CD4-positive, alpha-beta T cell treated with Interleukin-2 at 100 ng/mL for 4 hours (primary cell): ENCODE measurements at places on chromosomes 6 and 20.

DNA sequence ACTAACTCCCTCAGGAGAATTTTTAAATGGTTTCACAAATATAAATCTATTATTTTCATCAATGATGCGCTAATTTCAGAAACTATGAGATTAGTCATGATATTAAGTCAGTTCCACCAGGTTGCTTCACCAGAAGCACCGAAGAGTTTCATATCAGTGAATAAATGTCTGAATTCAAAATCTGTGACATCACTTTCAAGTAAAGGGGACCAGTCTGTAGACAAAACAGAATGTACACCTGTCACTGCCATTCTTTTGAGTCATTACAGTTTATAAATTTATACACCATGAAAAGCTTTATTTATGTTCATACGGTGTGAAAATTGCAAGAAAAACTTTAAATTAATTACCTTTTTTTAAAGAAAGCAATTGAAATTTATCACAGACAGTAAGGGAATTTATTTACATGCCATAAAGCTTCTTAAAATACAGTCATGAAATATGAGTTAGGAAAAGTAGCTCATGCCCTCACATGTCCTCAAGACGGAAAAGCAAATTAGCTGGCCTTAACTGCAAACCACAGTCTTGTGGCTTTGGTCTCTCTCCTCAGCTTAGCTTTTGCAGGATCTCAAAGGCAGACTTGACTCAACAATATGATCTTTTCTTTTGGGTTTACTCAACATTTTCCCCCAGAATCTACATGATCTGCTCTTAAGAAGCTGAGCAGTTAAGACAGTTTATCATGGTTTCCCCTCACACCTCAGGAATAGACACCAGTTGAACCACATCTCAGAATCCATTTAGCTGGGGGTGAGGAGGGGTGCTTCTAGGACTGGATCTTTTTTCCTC is 177.7 kb upstream of the MCHR2 start:
- DNase-seq, result no peak

DNA sequence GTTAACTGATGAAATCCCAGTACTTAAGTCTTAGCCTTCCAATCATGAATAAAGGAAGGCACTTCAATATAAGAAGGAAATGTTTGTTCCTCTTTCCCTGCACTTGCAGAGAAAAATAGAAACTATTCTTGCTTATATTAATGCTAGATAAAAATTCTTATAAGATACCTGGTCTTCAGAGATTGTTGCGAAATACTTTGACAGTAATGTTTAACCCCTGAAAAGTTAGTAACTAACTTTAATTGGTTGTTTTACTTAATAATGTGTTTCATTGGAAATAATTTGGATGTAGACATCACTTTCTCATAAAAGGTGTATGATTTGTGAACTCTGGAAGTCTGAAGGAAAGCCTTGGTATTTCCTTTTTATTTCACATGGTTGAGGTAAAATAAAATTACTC is 294.2 kb upstream of the SYNCRIP start:
- DNase-seq, result no peak

GRCh38 chr6:46453216-46453615 is 38.0 kb downstream of the RCAN2 start:
- DNase-seq, result no peak

GRCh38 chr6:13877051-13877450 is 47.7 kb upstream of the RNF182 start:
- DNase-seq, result no peak

DNA sequence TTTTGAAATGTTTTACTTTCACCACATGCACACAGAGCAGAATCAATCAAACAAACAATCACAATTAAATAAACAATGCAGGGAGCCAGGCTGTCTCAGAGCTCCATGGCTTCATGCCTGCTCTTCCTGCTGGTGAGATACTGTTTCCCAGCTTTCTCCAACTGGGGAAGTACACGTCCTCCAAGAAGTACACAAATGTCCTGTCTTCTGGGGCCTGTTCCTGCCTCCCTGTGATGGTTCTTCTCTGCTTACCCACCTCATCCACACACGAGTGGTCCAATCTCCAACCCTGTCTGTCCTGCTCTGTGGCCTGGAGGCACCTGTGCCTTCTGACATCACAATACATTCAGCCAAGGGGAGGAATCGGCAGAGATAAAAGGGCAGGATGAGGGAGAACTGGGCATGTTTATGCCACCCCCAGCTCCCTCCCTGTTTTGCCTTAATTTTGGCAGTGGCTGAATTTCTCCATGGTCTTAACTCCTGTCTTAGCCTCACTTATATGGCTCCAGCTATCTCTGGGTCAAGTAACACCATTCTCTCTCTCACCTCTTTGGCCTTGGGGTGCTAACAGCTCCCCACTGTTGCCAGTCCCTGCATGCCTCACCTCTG is 25.3 kb upstream of the TTPAL start:
- DNase-seq, result no peak

GRCh38 chr20:20489648-20490341 is 121.9 kb downstream of the INSM1 start:
- no peak for DNase-seq

GRCh38 chr6:4568138-4568537 is 208.1 kb upstream of the CDYL start:
- DNase-seq, result no peak

DNA sequence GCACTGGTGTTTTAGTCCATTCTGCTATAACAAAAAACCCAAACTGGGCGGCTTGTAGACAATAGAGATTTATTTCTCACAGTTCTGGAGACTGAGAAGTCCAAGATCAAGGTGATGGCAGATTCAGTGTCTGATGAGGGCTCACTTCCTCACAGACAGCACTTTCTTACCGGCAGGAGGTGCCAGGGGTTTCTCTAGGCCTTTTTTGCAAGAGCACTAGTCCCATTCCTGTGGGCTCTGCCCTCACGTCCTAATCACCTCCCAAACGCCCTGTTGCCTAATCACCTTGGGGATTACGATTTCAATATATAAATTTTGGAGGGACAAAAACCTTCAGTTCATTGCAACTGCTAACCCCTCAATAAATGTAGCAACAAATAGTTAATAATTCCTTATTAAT is 140.0 kb upstream of the SGK1 start:
- no peak for DNase-seq

DNA sequence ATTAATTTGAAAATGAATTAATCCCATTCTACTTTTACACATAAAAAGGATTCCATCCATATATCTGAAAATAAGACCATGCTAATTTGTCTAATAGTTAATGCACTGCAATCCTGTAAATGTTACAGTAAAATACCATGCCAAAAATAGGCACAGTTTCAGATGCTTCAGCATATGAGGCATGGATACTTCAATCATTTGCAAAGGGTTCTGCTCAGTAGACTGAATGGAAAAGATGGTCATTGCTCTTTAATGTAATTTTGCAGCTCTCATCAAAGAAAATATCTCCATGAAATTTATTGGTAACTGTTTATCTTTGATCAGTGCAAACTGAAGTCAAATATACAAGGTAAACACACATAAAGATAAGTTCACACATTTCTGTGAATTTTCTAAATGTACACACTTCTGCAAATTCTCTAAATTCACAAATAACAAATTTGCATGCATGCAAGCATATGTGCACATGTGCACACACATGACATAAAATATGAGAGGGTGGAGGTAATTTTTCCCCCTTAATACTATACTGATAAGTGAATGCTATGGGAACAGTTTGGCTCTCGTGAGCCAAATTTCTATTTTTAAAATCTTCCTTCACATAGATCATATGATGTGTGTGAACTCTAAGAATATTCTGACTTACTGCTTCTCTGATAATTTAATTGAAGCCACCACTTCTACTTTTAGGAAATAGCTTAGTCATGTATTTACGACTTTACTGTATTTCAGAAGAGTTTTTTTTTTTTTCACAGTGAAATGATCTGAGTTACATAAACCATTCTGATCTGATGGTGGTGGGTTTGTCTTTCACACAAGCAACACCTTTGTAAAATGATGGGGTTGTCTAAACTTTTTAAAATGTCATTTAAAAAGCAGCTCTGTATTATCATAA is 996.8 kb upstream of the CITED2 start:
- DNase-seq, result no peak

DNA sequence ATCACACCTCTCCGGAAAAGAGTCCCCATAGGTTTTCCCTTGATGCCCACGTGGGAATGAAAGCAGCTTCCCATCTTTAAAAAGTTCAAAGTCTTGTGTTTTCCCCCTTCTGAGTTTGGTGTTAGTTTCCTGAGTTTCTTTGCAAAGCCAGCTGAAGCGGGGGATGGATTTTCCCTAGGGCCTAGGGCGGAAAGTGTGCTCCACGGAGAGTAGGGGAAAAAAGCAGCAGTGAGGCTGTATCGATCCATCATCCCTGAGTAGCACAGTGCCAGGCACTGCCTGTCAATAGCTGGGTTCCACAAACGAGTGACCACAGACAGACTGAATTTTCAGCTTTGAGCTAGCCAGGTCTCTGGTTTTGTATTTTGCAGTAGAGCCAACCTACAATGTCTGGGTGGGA is 1.3 kb downstream of the DAAM2 start:
- no peak for DNase-seq

DNA sequence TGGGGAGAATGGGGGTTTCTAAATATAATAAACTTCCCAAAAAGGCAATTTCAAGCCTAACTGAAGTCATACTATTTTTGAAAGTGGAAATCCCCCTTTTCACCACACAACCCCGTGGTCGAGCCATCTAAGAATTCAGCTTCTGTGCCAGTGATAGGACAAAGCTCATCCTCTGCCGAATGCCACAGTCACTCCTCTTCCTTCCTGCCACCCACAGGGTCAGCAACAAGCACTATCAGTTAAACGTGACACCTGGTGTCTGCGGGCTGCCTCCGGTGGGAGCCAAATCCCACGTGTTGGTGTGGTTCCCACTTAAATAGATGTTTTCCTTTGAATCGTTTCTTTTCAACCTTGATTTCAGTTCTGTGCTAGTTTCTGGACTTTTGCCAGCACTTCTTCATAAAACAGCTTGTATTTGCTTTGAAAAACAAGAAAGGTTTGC is 60.7 kb downstream of the TNFAIP3 start:
- peak; percentile 81 for DNase-seq

DNA sequence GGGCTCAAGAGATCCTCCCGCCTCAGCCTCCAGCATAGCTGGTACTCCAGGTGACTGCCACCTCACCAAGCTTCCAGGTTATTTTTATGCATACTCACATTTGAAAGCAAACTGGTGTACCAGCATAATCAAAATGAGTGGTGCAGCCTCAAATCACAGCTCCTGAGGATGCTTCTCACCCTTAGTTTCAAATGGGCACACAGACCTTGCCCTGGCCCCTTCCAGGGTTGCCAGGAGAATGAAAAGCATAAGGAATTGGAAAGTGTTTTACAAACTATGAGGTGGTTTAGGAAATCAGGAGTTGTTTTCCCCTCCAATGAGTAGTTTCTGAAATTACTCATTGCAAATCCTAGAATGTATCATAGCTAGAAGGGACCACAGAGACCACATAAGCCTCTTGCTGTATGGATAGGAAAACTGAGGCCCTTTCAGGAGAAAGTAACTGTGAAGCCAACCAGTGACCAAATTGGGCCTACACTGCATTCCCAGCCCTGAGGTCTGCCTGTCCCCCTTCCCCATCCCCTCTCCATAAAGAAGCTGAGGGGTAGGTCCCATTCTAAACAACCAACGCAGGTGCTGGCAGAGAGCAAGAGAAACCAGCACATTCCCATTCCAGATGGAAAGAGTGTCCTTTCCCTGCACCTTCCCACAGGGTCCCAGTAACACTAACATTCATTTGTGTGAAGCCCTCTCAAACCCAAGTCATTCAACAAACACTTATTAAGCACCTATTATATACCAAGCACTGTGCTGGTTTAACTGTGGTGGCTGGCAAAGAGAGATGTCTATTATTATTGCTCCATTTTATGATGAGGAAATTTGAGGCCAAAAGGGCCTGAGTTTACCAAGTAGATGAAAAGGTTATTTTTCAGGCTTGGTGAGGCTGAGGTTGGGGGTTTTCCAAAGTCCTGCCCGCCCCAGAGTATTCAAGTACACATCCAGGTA is 2.1 kb upstream of the E2F1 start:
- DNase-seq, result no peak

GRCh38 chr6:37260040-37260439 is 2.1 kb upstream of the TMEM217 start:
- DNase-seq, result no peak

DNA sequence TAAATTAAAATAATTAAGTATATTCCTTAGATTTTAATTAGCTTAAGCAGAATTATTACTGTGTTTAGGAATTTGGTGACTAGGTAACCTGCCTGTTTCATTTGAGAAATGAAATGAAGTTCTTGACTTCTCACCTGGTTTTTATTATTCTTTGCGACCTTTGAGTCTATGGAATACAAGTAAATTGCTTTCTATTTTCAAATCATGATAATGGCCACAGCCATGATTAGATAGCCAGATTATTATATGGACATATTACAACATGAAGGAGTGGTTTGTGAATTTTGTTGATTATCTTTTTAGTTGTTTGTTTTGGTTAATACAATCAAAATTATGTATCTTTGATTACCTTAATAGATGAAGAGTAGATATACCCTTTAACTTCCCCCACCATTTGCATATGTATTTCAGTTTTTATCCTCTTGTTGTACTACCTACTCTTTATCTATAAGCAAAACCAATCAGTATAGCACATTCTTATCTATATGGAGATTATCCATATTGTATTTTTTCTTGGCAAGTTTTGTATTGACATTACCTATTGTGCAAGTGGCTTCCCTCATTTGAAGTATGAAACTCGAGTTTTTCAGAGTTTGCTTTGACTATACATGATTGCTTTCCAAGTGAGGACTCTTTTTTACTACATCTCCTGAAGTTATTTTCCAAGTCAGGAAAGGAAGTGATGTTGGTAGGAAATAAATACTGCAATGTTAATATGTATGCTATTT is 47.9 kb downstream of the CD2AP start:
- DNase-seq, result no peak

DNA sequence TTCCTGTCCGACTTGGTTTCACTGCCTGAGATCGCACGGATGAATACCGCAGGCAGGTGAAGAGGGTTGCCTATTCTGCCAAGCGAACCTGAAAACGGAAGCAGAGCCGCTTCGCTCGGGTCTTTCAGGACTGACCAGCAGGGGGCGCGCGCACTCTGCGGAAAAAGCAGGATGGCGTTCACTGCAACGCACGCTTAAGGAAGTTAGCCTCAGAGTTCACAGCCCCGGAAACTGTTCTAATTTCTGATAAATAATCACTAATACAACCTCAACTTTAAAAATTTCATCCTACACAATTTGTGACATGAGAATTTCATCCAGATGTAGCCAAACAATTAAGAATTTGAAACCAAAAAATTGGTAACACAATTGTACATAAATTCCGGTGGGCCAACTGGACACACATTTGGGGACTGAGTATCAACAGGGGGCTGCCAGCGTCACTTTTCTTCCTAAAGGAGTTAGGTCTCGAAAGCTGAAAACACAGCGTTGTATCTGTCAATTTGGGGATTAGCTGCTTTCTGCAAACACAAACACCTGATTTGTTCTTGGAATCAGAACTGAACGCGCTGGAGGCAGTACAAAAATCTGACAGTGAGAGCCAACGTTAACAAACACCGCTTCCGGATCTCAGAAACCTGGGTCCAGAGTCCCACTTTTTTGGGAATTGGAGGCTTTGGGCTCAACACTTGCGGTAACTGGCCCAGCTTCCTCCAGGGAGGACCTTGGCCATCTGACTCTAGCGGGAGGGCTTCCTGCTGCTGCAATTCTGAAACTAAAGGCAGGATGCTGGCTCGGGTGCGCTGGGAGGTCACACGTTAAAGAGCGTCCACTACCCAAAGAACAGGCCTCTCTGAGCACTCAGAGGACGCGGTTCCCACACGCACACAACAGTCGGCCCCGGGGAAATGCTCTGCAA is 8.8 kb downstream of the PXDC1 start:
- peak; percentile 90 for DNase-seq
